ENCODE measurements at places on chromosomes 5 and 9. TPM values are rescaled to one million over a fixed set of nuclear protein-coding genes. Genes with fewer than 3 reads are reported as not detected.

DNA sequence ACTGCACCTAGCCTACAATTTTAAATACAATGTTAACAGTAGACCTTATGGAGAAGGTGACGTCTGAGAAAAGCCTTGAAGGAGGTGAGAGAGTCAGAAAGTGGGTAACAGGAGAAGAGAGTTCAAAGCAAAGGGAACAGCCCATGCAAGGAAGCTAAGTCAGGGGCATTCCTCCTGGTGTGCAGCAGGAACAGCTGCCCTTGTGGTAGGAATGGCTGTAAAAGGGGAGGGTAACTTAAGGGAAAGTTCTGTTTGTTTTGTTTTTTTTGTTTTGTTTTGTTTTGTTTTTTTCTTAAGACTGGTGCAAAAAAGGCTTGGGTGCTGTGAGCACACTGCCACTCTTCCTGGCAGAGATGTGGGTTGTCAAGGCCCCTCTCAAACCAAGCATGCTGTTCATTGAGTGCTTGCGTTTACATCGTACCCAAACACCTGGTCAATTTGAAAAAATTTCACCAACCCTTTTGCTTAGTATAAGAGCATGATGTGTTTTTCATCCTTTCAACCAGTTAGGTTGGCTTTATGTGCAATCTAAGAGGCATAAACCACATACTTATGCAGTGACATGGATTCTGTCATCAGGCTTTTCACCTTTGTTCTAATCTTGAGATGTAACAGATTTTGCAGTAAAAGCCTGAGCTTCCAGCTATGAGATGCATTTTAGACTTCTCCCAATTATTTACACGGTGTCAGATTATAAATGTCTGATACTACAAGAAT lies 279.7 kb downstream of the GLIS3 start:
- no peak for DNase-seq

DNA sequence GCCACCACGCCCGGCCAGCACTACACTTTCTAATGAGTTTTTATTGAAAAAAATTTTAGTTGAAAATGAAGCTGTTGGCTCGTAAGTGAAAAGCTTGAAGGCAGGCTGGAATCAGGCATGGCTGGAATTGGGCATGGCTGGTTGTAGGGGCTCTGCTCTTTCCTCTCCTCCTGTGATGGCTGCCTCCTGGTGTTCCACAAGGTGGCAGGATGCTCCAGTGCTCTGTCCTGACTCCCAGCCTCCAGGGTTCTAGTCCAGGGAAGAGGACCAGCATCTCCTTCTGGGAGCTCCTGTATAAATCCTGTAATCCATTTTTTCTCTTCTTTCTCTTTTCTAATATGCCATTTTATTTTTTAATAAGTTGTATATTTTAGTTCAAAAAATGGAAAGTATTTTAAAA lies 57.2 kb upstream of the DHFR start:
- no peak for DNase-seq

The SLC35D2 gene
- 9.0 TPM for total RNA-seq

The PCDHA4 gene
- 0.23 TPM for total RNA-seq

Data from gastrocnemius medialis (tissue), 4 donors.